HFFc6 (cell line): ENCODE measurements at places on chromosomes 5 and 9.
A peak's percentile ranks its signal among the peaks of the same experiment; 100 is the strongest.

DNA sequence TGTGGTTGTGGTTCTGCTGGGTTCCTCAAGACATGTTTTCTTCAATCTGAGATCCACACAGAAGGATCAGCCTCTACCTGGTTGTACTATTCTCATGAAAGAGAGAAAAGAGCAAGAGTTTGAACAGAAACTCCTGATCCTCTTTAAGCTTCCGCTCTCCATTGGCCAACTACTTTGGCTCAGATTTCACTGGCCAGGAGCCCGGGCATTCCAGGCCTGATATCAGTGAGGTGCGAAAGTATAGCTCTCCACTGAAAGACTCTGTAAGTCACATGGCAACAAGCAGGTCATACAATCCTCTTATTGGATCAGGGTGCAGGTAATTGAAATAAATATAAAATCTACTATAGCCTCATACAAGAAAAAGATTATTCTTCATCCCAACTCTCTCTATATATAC is 920.5 kb downstream of the TLE4 start:
- H3K4me3 ChIP-seq: no peak overlapping the region
- H3K27ac ChIP-seq: no peak overlapping the region
- H3K4me1 ChIP-seq: no peaks in the 10 kb centered on the region
- H3K36me3 ChIP-seq: no peaks in the 10 kb centered on the region
- DNase-seq: no peak

- H3K4me1 ChIP-seq: no peaks in the 10 kb centered on the region
- no peaks in the 10 kb centered on the region for H3K27me3 ChIP-seq
- no peak overlapping the region for H3K4me3 ChIP-seq
- H3K27ac ChIP-seq: no peak overlapping the region
- no peak for DNase-seq
- no peaks in the 10 kb centered on the region; the same call in 1 of the 2 replicates for H3K36me3 ChIP-seq
These were observed 55.8 kb downstream of the NSG2 start for GRCh38 chr5:174101195-174101730.

DNA sequence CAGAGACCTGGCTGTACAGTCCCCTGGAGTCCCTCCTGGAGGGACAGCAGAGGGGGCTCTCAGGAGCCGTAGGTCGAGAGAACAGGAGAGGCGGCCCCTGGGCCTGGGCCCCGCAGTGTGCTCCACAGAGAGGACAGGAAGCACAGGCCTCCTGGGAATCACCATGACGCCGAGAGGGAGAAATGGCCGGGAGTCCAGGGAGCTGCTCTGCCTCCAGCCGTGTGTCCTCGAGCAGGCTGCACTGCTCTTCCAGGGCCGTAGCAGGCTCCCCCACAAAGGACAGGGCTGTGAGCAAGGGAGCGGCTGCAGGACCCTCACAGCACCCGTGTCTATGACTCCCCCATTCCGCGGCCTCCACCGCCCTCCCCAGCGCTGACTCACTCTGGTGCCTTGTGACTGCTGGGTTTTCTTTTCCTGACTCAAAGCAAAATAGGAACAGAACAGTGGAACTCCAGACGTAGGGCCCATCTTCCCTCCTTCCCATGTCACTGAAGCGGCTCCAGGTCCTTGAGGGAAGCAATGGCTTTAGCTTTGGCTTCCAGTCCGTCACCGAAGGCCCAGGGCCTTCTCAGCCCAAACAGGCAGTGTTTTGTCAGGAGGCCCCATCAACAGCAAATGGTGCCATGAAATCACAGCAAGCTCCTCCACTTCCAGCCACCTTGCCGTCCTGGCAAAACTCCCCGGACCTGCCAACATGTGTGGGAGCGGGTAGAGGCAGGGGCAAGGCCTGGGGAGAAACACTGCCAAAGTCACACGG is 114.2 kb downstream of the LHFPL2 start:
- H3K36me3 ChIP-seq: no peaks in the 10 kb centered on the region
- peak overlapping the region; percentile 91 for H3K27ac ChIP-seq
- peaks cover 49% of the 10 kb centered on the region for H3K4me1 ChIP-seq
- peak overlapping the region; percentile 31; the same call in 1 of the 2 replicates for H3K4me3 ChIP-seq

DNA sequence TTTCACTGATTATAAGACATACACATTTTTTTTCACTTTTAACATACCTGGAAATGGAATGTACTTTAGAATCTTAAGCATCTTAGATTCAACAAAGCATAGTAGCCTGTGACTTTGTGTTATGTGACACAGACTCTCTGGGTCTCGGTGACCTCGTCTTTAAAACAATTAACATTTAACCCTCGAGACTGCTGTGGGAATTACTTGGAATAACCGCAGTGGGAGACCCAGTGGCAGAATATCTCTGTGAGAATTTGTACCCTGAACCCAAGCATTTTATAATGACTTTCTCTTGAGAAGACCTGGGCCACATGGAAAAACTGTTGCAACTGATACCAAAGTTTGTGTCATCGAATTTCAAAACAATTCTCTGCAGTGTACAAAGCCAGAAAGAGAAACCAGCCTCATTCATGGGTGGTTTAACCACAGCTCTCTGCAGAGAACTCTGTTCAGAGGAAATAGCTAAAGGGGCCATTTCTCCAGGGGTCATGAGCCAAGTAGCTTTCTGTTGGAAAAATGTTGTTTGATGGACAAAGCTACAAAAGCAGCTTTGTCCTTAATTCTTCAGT is 10.0 kb upstream of the RETREG1 start:
- H3K4me1 ChIP-seq: no peaks in the 10 kb centered on the region
- no peaks in the 10 kb centered on the region for H3K36me3 ChIP-seq
- no peak overlapping the region for H3K27ac ChIP-seq
- peaks cover 56% of the 10 kb centered on the region for H3K27me3 ChIP-seq
- no peak overlapping the region for H3K4me3 ChIP-seq

GRCh38 chr5:135063056-135063445 is 29.0 kb upstream of the PITX1 start:
- no peaks in the 10 kb centered on the region for H3K4me1 ChIP-seq
- H3K4me3 ChIP-seq: no peak overlapping the region
- no peak overlapping the region for H3K27ac ChIP-seq
